Activated T-cell treated with anti-CD3 and anti-CD28 coated beads, Interleukin-2, amount 50 U/mL, for 24 hours (primary cell): ENCODE measurements at places on chromosomes 6 and 20.

- no peak for DNase-seq
Measured at GRCh38 chr6:46466570-46466969, 24.7 kb downstream of the RCAN2 start.

- no peak for DNase-seq
Measured at GRCh38 chr6:92586236-92586977, 833.0 kb downstream of the EPHA7 start.

GRCh38 chr6:125793863-125794262 is 3.1 kb downstream of the NCOA7 start:
- DNase-seq, result no peak

- DNase-seq, result no peak
Measured at GRCh38 chr6:82906489-82906888, 159.2 kb downstream of the UBE3D start.

GRCh38 chr20:63828951-63829350 is 2.1 kb downstream of the ZBTB46 start:
- no peak for DNase-seq

DNA sequence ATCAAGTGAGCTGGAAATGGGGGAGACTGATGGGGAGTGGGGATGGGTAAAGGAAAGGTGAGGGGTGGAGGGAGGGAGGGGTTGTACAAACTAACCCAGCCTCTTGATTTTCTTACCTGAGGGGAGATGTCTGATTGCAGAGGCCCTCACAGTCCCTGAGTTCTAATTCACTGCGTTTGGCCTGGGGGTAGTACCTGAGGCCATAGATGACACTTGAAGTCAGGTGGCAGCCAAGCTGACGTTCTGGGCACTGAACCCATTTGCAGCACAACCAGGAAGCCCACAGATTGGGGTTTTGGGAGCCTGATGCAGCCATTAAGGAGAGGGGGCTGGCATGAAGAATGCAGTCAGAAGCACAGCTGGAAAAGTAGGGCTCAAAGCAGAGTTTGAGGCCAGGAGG is 153.8 kb upstream of the DTNBP1 start:
- DNase-seq, result no peak

DNA sequence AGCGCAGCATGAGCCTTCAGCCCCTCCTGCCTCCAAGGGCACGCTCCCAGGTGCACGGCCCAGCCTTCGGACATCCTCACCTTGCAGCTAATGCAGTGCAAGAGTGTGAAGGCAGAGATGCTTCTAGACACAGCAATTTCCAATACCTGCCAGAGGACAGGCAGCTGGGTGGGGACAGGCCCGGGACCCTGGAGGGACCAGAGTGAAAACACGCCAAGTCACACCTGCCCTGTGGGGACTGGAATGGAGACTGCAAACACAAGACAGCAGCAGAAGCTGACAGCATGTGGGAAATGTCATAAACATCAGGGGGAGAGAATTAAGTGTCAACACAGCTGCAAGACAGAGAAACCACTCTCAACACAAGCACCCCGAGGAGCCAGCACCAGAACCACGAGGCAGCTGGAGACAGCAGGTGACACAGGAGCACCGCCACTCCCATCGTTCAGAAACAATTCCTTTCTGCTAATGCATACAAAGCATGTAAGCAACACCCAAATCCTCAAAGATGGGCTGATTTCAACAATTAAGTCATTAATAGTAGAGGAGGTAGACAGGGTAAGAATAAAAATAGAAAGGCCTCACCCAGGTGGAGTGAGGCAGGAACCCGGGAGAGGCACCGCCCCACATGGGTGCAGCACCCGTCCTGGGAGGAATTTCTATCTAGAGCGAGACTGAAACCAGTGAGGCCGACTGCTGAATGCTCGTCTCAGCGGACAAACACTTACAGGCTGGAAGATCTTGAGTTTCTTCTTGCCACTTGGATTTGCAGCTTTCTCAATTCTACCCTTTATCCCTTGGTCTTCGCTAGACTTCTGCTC is 17.1 kb downstream of the DIDO1 start:
- no peak for DNase-seq

- DNase-seq, result peak; percentile 57
Measured at GRCh38 chr20:36093025-36093803, 61.3 kb upstream of the EPB41L1 start.
